ENCODE measurements at places on chromosomes 11 and 22. TPM values are rescaled to one million over a fixed set of nuclear protein-coding genes. Genes with fewer than 3 reads are reported as not detected.
A peak's percentile ranks its signal among the peaks of the same experiment; 100 is the strongest.

ART1 gene
- not detected for total RNA-seq

RIBC2 gene
- total RNA-seq = 7.0 TPM

FXYD6 gene
- not detected for total RNA-seq

ZNF215 gene
- 1.4 TPM for total RNA-seq

NCAM1 gene
- 0.15 TPM for total RNA-seq

RCOR2 gene
- total RNA-seq = 0.40 TPM

GPHA2 gene
- total RNA-seq = not detected

OR51B5 gene
- not detected for total RNA-seq

SCO2 gene
- 10.5 TPM for total RNA-seq

UBQLN3 gene
- total RNA-seq = not detected

XPNPEP3 gene
- total RNA-seq = 17.8 TPM

DNA sequence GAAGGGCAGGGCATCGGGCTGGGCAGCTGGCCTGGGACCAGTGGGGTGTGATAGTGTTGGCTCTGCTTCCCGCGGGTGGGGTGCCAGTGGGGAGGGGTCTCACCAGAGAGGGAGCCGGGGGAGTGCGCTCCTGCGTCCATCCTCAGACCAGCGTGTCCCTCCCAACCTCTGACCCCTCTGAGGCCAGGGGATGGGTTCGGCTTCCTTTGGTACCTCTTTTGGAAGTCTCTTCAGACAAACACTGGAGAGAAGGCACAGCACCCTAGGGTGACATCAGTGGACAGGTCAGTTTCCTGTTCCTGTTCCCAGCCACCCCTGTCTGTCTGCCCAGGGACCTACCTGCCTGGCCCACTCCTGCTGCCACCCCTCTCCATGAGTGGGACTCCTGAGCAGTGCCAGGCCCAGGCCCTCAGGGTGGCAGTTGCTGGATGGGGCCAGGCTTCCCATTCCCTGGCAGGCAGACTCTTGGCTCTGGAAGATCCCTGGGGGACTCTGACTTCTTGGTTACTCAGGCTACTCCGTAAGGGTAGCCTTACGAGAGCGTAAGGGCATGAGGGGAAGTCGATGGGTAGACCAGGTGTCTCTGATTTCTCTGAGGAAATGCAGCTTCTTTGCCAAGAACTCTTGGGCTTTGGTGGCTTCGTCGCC is 2.6 kb downstream of the TAGLN start:
- DNase-seq = no peak

DNA sequence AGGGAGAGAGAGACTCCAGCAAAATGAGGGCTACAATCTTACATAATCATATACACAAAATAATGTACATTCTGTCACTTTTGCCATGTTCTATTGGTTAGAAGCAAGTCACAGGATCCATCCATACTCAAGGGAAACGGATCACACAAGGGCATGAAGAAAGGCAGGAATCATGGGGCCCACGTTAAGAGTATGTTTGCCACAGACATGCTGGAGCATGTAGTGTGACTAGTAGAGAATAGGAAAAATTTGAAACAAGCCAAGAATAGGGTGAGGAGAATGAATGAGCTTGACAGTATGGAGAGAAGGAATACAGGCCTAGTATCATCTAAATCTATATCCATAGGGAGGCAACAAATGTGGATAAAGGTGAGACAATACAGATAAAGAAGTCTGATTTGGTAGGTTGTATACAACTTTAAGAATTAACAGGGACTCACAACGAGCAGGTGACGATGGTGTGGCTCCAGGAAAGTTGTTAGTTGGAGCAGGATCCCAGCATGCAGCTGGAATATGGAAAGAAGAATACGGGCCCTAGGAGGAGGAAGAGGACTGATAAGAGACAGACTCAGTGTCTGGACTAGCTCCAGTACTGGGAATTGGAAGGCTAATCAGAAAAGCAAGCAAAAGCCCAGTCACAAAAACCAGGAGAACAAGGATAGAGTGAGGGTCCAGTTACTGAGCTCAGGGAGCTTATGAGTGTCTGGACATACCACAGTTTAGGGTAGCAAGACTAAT is 301.7 kb upstream of the PITPNB start:
- DNase-seq = no peak

GRCh38 chr22:32489377-32489776 is 14.8 kb downstream of the FBXO7 start:
- DNase-seq = no peak

DNA sequence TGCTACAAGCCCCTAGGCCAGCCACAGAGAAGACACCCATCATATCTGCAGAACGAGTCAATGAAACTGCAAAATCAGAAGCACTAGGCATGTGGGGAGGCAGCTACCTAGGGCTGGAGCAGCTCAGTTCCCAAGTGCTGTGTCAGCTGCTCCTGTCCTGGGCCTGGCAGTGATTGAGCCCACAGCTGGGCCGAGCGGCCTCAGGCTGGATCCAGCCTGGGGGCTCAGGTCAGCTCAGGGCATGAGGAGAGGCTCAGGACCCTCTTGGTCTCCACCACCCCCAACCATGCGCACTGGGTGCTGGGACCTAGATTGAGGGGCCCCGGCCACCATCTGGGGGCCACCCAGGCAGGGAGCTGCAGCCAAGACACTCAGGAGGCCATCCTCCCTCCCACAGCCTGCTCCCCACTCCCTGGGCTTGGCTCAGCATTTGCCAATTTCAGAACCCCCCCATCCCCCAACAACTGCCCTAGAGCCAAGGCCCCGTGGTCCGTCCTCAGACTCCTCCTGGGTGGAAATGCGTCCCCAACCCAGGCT is 2.4 kb upstream of the TNNT3 start:
- no peak for DNase-seq

GRCh38 chr22:11628651-11629511 is 3899.1 kb upstream of the OR11H1 start:
- DNase-seq = no peak

GRCh38 chr11:70467201-70468085 is 69.1 kb downstream of the CTTN start:
- peak; percentile 51 for DNase-seq

- DNase-seq = no peak
Observed at GRCh38 chr22:50306753-50307749, at the start of gene PLXNB2. Gene PLXNB2 (minus strand): TSS chr22:50307646. CDS start chr22:50290584, 17,062 bp downstream.

GRCh38 chr22:46654927-46655595 is 34.9 kb downstream of the GRAMD4 start:
- no peak for DNase-seq

DNA sequence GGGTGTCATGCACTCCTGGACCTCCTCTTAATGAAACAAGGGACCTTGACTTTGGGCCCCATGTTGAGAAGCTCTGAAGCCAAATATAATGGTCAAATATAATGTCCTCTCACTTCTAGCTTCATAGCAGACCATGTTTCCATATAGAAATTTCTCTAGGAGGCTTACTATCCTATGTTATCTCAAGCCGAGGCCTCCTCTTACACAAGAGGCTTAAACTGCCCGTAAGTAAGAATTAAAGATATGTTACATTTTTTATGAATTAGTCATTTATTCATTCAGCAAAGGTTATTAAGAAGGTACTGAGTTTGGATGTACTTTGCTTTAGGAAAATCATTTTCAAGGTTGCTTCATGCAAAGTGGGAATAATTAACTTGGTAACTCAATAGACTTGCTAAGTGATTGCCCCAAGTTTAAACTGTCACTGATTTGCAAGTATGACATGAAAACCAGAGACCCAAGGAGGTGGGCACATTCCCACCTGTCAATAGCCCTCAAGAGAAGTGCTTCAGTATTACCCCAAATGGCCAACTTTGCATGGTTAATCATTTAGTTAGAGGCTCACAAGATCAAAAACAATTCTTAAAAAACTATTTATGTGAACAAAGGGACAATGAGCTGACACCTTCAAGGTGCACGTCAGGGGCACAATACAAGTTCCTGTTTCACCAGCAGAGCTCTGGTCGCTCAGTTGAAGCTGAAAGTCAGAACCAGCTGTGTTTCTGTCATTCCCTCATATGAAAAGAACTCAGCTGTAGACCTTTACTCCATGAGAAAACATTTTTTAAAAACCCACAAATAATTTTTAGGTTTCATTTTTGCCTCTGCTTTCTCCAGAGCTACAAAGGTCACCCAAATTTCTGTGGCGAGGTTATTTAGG is 20.9 kb downstream of the BDNF start:
- DNase-seq = no peak

DNA sequence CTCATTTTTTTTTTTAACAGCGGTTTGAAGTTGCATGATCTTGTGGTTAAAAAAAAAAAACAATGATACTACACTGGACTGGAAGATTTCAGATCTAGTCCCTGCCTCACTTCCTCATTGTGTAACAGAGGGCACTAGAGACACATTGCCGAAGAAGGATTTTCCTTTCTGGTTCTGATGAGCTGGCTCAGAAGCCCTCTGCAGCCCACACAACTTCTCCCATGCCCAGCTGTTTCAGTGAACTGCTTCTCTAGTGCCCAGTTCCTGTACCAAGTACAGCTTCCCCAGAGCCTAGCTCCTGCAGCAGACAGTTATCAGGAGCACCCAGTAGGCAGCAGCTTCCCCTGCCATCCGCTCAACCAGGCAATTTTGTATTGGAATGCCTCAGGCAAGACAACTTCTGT is 29.5 kb upstream of the ANO5 start:
- DNase-seq = no peak

DNA sequence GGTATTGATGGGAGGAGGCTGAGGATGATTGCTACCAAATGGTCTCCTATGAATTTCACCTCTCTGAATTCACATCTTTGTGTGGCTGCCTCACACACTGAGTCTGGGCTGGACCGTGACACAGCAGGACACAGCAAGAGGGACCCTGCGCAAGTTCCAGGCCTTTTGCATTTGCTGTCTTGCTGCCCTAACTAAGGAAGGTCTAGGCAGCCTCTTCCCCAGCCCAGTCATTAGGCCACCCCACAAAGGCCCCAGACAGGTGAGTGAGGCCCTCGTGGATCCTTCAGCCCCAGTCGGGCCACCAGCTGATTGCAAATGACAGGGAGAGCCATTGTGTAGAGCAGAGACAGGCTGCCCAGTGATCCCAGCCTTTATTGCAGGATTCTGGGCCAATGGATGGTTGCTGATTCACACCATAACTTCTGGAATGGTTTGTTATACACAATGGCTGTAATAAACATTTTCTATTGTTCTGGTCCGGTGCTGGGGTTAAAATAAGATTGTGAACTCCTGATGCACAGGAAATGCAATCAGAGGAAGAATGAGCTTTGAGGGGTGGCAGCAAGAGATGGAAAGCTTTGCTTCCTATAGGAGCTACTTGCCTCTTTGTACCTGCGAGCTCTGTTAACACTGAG is 28.5 kb upstream of the CSNK2A3 start:
- DNase-seq = no peak

DNA sequence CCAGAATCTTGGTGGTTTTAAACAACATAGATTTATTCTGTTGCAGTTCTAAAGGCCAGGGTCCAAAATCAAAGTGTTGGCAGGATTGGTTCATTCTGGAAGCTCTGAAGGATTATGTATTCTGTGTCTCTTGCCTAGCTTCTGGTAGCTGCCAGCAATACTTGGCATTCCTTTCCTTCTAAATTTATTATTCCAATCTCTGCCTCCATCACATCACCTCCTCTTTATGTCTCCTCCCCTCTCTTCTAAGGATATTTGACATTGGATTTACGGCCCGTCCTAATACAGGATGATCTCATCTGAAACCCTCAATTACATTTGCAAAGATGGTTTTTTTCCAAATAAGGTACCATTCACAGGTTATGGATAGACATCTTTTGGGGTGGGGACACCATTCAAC is 186.5 kb downstream of the SBF2 start:
- DNase-seq = no peak

GRCh38 chr11:63769714-63770455 is 1.3 kb upstream of the ZFTA start:
- DNase-seq = no peak

- no peak for DNase-seq
Observed at GRCh38 chr22:35292786-35293185, 6.9 kb upstream of the TOM1 start.

DNA sequence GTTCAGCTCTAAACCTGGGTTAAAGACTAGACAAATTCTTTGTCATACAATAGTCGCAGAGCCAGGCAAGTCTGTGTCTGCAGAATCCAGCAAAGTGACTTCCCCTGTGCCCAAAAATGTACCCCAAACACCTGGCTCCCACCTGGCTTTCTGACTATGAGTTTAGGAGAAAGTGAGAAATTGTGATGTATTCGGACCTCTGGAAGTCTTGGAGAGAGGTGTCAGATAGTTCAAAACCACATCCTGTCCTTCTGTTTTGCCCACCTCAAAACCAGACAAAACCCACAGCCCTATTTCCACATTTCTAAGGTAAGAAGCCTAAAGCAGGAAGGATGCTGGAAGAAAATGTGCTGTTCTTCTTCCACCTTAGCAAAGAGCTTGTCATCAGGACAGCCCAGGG is 63.8 kb upstream of the CLMP start:
- no peak for DNase-seq

DNA sequence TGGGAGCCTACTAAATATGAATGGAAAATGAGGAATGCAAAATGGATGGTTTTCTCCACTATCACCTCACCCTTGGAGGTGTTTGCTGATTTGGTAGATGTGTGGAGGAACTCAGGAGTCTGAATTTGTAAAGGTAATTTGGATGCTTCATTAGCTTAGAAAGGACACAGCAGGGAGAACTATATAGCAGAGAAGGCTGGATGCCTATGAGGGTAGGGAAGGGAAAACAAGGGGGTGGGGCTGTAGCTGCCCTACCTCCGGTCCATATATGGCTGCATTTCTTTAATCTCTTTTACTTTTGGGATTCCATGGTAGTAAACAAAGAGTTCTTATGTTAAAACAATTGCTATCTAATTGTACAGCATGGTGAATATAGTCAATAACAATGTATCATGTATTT is 4.8 kb upstream of the EHF start:
- no peak for DNase-seq

GRCh38 chr22:39230261-39231196 is 14.3 kb downstream of the PDGFB start:
- no peak for DNase-seq

- DNase-seq = no peak
Observed at GRCh38 chr22:41570221-41570620, 9.4 kb downstream of the CSDC2 start.

DNA sequence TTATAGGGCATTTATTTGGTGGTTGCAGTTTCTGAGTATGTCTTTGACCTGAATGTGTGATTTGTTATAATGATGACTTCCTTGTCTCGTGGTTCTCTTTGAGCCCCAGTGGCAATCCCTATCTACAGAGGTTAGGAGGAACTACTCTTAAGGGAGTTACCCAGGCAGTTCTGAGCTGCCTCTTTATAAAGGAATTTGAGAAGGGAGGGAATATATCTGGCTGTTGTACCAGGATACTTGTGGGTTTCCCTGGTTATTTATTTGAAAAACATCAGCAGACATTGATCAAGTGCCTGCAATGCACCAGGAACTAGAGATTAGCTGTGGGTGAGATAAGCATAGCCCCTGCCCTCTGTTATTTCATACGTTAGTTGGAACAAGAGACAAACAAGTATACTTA is 243.5 kb upstream of the ARHGAP20 start:
- no peak for DNase-seq

All from activated CD4-positive, alpha-beta T cell treated with anti-CD3 and anti-CD28 coated beads, Interleukin-2, amount 10 ng/mL, durations not matched to agents 7 days and 5 days (primary cell).